ENCODE measurements at places on chromosomes 7 and 10. TPM values are rescaled to one million over a fixed set of nuclear protein-coding genes. Genes with fewer than 3 reads are reported as not detected.

DNA sequence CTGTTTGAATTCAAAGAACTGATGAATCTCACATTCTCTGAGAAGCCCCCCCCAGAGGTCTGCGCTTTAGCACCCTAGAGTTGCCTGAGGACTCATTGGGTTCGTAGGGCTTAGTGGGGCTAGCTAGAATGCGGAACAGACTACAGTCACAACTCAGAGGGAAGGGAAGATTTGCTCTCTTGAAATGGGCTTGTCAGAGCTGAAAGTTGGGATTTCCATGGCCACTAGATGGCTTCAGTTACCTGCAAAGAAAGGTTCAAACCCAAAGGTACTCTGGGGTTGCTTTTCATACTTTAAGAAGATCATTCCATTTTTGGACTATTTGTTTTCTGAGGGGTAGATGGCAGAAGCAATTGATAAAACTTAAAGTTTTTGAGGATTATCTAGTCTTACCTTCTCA is 205.0 kb downstream of the BBS9 start:
- H3K36me3 ChIP-seq, result no peaks in the 10 kb centered on the region
- no peak overlapping the region for H3K27ac ChIP-seq
- DNase-seq, result no peak
- H3K4me1 ChIP-seq, result no peaks in the 10 kb centered on the region
- H3K27me3 ChIP-seq, result peaks cover 4% of the 10 kb centered on the region

Gene FAM25A
- total RNA-seq, result not detected

- H3K4me3 ChIP-seq, result no peak overlapping the region
- H3K4me1 ChIP-seq, result peaks cover 12% of the 10 kb centered on the region
- H3K27me3 ChIP-seq, result peaks cover 3% of the 10 kb centered on the region
- H3K27ac ChIP-seq, result peak overlapping the region; percentile 59
- H3K36me3 ChIP-seq, result no peaks in the 10 kb centered on the region
- DNase-seq, result peak; percentile 30
Observed at GRCh38 chr7:32937344-32938174, 19.7 kb upstream of the FKBP9 start.

DNA sequence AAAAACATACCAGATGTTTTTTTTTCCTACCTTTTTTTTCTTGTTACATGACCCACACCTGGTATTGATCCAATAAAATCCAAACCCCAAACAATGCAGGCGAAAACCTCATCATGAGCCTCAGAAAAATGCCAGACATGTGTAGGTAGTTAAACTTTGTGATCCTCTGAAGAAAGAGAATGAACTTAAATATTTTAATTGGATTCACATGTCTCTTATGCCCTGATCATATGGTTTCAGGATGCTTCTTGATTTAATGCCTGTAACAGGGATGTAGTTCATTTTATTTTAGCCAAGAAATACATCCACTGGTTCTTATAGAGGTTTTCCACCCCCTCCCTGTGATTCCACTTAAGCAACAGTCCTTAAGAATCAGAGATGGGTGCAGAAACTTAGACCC is 451.6 kb downstream of the TYW1 start:
- no peak overlapping the region for H3K27ac ChIP-seq
- no peaks in the 10 kb centered on the region for H3K27me3 ChIP-seq
- DNase-seq, result no peak
- H3K36me3 ChIP-seq, result peaks cover 4% of the 10 kb centered on the region
- peaks cover 3% of the 10 kb centered on the region for H3K4me1 ChIP-seq
- H3K4me3 ChIP-seq, result no peak overlapping the region

Gene FKBP9
- total RNA-seq, result 90.7 TPM

GRCh38 chr7:107322015-107322414 is 147.8 kb upstream of the GPR22 start:
- H3K27me3 ChIP-seq, result no peaks in the 10 kb centered on the region
- H3K4me3 ChIP-seq, result no peak overlapping the region
- no peak for DNase-seq
- no peaks in the 10 kb centered on the region for H3K4me1 ChIP-seq
- H3K36me3 ChIP-seq, result no peaks in the 10 kb centered on the region

DNA sequence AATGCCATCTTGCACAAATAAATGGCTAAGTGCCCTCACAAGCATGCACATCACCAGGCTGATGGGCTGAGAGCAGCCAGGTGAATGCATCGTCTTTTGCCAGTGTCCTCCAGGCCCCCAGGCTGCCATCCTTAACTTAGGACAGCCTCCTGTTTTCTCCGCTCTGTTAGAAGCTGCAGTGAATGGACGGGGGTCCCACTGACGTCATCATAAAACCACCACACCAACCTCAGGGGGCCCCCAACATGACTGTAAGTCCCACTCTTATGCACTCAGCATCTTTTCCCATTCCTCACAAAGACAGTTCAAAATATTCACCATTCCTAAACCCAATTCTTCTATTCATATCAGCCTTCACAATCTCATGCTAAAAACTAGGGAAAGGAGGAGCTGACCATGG is 34.4 kb downstream of the GLI3 start:
- DNase-seq, result no peak
- H3K27me3 ChIP-seq, result no peaks in the 10 kb centered on the region
- no peak overlapping the region for H3K4me3 ChIP-seq
- no peak overlapping the region for H3K27ac ChIP-seq
- no peaks in the 10 kb centered on the region for H3K4me1 ChIP-seq

- peaks cover 2% of the 10 kb centered on the region for H3K27me3 ChIP-seq
- DNase-seq, result no peak
- peaks cover 8% of the 10 kb centered on the region for H3K36me3 ChIP-seq
- H3K4me3 ChIP-seq, result no peak overlapping the region
- H3K4me1 ChIP-seq, result peaks cover 13% of the 10 kb centered on the region
- no peak overlapping the region for H3K27ac ChIP-seq
Observed at GRCh38 chr7:35645691-35646090, 49.2 kb downstream of the HERPUD2 start.

Gene SPACDR
- total RNA-seq, result 1.7 TPM

Gene SLC16A12
- not detected for total RNA-seq

DNA sequence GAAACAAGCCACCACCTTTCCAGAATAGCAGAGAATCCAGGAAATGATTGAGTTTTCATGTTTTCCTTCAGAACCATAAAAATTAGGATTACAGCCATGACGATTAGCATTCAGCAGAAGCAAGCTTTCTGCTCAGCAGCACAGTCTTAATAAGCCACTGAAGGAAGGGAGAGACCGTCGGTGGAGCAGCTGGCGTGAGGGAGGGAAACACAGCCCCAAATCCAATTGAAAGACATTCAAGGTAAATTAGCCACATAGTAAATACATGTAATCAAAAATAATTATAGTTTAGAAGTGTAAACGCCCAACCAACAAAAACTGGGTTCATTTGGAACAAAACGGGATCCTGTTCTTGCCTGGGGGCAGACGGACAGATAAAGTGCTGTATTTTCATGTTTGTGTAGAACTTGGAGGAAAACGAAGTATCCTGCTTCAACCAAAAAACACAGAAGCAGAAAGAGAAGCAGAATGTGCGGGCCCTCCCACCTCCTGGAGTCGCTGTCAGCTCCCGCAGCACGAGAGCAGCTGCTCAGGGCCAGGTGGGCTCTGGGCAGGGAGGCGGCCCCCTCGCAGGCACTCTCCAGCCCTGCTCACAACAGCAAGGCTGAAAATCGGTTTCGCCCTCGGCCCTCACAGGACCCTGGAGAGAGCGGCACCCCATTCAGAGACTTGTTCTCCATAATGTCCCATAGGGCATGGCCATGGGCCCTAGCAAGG is 84.9 kb downstream of the TCERG1L start:
- H3K27me3 ChIP-seq, result no peaks in the 10 kb centered on the region
- H3K4me3 ChIP-seq, result no peak overlapping the region
- H3K4me1 ChIP-seq, result peaks cover 3% of the 10 kb centered on the region
- no peaks in the 10 kb centered on the region for H3K36me3 ChIP-seq

- H3K36me3 ChIP-seq, result no peaks in the 10 kb centered on the region
- H3K27me3 ChIP-seq, result peaks cover 6% of the 10 kb centered on the region
- DNase-seq, result no peak
Observed at GRCh38 chr10:75209086-75209920, 1.3 kb upstream of the VDAC2 start.

Gene ELN
- 3.7 TPM for total RNA-seq

GRCh38 chr10:131814567-131815265 is 86.1 kb upstream of the PPP2R2D start:
- DNase-seq, result no peak
- H3K27ac ChIP-seq, result no peak overlapping the region
- peaks cover 6% of the 10 kb centered on the region for H3K4me1 ChIP-seq
- H3K36me3 ChIP-seq, result peaks cover 7% of the 10 kb centered on the region
- no peak overlapping the region for H3K4me3 ChIP-seq

DNA sequence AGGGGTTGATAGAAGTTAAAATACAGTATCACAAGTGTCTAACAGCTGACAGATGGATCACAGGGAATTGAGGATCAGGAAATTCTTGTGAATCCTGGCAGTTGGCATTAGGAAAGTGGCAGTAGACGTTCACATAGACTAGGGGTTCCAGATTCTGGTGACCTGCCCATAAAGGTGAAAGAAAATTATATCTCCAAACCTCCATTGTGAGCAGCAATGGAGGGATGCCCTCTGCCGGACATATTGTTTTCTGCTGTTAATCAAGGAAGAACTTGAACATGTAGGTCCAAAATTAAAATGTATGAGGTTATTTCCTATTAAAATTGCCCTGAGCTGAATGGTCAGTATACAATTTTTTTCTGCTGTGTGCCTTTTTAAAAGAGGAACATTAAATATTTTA is 5.1 kb downstream of the NME8 start:
- no peaks in the 10 kb centered on the region for H3K27me3 ChIP-seq
- no peaks in the 10 kb centered on the region for H3K4me1 ChIP-seq
- no peak overlapping the region for H3K4me3 ChIP-seq
- peak; percentile 30 for DNase-seq
- H3K27ac ChIP-seq, result no peak overlapping the region
- H3K36me3 ChIP-seq, result no peaks in the 10 kb centered on the region

Gene BHLHA15
- total RNA-seq, result not detected

Gene UMAD1
- 5.2 TPM for total RNA-seq

DNA sequence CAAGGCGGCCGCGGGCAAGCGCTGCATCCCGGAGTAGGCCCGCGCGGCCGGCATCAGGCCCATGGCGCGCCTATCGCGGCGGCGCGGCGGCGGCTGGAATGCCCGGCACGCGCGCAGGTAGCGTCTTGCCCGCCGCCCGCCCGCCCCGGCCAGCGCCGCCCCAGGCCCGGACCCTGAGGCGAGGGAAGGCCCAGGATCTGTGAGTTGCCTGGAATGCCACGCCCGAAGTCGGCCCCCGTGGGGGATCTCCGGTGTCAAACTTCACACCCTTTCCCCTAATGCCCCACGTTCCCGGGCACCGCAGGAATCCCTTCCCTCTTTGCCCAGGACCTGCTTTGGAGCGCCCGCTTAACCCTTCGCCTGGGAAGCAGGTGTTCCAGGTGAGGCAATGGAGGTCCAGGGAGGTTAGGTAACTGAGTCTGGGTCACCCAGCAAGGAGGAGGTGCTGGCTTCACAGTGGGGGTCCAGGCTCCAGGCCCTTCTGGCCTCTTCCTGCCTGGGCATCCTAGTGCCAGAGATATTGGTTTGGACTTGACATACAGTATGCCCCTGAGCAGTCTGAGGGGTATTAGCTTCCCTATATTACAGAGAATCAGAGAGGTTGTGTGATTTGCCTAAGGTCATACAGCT is 138.1 kb downstream of the ARHGAP22 start:
- peaks cover 7% of the 10 kb centered on the region for H3K27me3 ChIP-seq
- no peaks in the 10 kb centered on the region for H3K36me3 ChIP-seq
- DNase-seq, result no peak
- no peaks in the 10 kb centered on the region for H3K4me1 ChIP-seq
- peak overlapping the region; percentile 11 for H3K4me3 ChIP-seq
- H3K27ac ChIP-seq, result no peak overlapping the region

- no peaks in the 10 kb centered on the region for H3K4me1 ChIP-seq
- no peak overlapping the region for H3K4me3 ChIP-seq
- no peak overlapping the region for H3K27ac ChIP-seq
- no peaks in the 10 kb centered on the region for H3K27me3 ChIP-seq
- no peak for DNase-seq
Observed at GRCh38 chr10:101529207-101529606, 58.9 kb downstream of the POLL start.

DNA sequence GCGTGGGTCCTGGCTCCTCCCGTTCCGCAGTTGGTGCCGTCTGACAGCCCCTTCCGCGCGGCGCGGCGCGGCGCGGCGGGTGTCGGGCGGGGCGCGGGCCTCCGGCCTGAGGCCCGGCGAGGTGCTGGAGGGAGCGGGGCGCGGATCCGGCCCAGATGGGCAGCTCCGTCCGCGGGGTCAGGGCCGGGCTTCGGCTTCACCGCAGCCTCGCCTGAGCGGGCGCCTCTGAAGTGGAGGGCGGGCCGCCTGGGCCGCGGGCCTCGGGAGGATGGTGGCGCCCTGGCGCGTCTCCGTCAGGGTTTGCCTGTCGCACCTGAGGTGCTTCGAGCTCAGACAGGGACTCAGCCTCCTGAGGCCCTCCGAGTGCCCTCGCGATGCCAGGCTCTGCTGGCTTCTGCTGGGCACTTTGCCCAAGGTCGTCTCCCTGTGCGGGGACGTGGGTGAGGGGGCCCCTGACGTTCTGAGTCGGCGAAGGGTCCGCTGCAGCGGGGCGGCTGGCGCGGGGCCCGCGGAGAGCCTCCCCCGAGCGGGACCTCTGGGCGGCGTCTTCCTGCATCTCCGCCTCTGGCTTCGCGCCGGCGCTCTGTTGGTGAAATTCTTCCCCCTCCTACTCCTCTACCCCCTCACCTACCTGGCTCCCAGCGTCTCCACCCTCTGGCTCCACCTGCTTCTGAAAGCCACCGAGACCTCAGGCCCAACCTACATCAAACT is 473 bp downstream of the ADCK2 start:
- H3K27me3 ChIP-seq, result peaks cover 2% of the 10 kb centered on the region
- H3K27ac ChIP-seq, result no peak overlapping the region
- peak; percentile 47 for DNase-seq
- no peaks in the 10 kb centered on the region for H3K36me3 ChIP-seq
- peaks cover 5% of the 10 kb centered on the region for H3K4me1 ChIP-seq

Gene SH2D4B
- 0.12 TPM for total RNA-seq

- no peak overlapping the region for H3K4me3 ChIP-seq
- H3K27ac ChIP-seq, result no peak overlapping the region
- no peak for DNase-seq
- peaks cover 4% of the 10 kb centered on the region for H3K27me3 ChIP-seq
Observed at GRCh38 chr7:156600496-156600895, 40.1 kb upstream of the RNF32 start.

Gene ZSCAN21
- 26.3 TPM for total RNA-seq

Gene MYO1G
- total RNA-seq, result 0.54 TPM

Gene GDF2
- not detected for total RNA-seq

DNA sequence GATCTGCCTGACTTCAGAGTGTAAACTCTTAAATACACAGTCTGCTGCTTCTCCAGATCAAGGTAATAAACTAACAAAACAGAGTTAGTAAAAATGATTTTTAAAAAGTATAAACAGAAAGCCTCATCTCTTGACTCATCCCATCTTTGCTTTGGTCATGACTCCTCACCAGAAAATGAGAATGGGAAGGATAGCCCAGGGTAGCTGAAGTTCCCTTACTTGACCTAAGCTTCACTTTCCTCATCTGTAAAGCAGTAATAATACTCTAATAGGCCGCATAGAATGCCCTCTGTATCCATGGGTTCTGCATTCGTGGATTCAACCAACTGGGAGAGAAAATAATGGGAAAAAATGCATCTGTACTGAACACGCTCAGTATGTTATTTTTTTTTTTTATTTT is 11.3 kb upstream of the SLC25A28 start:
- no peak overlapping the region for H3K4me3 ChIP-seq
- H3K27me3 ChIP-seq, result no peaks in the 10 kb centered on the region
- DNase-seq, result no peak
- no peaks in the 10 kb centered on the region for H3K4me1 ChIP-seq
- H3K27ac ChIP-seq, result no peak overlapping the region
- H3K36me3 ChIP-seq, result no peaks in the 10 kb centered on the region

- H3K4me3 ChIP-seq, result no peak overlapping the region
- peaks cover 11% of the 10 kb centered on the region for H3K27me3 ChIP-seq
- H3K4me1 ChIP-seq, result peaks cover 4% of the 10 kb centered on the region
- peaks cover 3% of the 10 kb centered on the region for H3K36me3 ChIP-seq
- H3K27ac ChIP-seq, result no peak overlapping the region
Observed at GRCh38 chr7:1758028-1758858, 88.2 kb downstream of the ELFN1 start.

Gene ARL3
- total RNA-seq, result 20.3 TPM
